CD8-positive, alpha-beta T cell (primary cell): ENCODE measurements at places on chromosomes 3 and 15. TPM values are rescaled to one million over a fixed set of nuclear protein-coding genes. Genes with fewer than 3 reads are reported as not detected.

DNA sequence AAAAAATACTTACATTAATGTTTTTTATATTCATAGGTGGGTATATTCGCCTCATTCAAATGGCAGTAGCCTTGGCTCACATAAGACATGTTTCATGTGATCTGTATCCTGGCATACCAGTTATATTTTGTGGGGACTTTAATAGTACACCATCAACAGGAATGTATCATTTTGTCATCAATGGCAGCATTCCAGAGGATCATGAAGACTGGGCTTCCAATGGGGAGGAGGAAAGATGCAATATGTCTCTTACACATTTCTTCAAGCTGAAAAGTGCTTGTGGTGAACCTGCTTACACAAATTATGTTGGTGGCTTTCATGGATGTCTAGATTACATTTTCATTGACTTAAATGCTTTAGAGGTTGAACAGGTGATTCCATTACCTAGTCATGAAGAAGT is 3.5 kb downstream of the PDE12 start:
- no peak for DNase-seq

DNA sequence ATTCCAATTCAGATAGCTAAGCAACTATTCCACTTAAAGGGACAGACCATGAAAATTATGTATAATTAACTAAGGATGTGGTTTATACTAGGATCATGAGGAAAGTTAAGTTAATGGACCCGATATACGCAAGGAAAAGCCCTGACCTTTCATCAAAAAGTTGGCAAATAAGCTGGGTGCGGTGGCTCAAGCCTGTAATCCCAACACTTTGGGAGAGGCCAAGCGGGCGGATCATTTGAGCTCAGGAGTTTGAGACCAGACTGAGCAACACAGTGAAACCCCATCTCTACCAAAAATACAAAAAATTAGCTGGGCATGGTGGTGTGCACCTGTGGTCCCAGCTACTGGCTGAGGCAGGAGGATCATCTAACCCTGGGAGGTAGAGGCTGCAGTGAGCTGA is 39.6 kb downstream of the SCAP start:
- no peak for DNase-seq

GRCh38 chr15:95141486-95141885 is 910.1 kb downstream of the MCTP2 start:
- no peak for DNase-seq

DNA sequence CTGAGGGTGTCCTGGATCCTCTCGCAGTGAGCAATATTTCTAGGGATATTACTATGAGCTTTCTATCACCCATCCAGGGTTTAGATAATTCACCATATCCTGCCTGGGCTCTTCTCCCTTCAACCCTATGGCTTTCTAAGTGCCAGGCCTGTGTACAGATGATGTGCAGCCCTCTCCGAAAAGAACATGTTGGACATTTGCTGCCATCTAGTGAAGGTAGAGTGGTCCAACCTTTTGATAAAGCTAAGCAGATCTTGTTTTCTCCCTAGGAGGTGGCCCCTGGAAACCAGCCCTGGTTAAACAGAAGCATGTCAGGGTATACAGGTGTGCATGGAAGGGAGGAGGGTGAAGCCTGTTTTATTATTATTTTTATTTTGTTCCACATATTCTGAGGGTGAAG is 27.9 kb upstream of the SCN10A start:
- DNase-seq, result peak; percentile 16

GRCh38 chr15:95663156-95664100 is 667.1 kb upstream of the NR2F2 start:
- no peak for DNase-seq

GRCh38 chr3:193874512-193874911 is 261.4 kb upstream of the HES1 start:
- no peak for DNase-seq

- DNase-seq, result no peak
Measured at GRCh38 chr3:107973152-107973551, 117.7 kb downstream of the CD47 start.

GRCh38 chr3:116281313-116282143 is 163.8 kb downstream of the LSAMP start:
- no peak for DNase-seq

DNA sequence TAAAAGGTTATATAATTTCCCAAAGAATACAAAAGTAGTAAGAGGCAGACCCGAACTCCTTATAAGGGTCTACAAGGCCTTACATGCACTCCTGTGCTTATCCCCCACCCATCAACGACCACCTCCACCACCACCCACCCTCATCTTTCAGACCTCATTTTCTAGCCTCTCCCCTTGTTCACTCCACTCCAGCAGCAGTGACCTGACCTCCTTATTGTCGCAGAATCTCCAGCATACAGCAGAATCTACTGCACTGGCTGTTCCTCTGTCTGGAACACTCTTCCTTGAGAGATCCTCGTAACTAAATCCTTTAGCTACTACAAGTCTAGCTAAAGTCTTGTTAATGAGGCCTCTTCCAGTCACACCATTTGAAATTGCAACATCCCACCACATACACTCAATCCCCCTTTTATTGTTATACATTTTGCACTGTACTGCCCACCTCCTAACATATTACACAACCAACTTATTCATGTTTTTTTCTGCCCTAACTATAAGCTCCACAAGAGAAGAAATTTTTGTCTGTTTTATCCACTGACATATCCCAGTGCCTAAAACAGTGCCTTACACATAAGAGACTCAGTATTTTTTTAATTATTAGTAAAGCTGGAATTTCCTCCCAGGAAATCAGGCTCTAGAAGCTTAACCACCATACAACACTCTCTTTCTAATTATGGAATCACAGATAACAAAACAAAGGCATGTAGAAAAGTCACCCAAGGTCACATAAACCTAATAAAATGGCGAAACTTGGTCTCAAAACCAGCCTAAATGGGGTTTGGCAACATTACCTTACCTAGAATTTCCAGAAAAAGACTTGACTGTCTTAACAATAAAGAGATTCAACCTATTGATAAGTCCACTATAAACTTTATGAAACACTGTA is 40.2 kb downstream of the ZNF148 start:
- no peak for DNase-seq

DNA sequence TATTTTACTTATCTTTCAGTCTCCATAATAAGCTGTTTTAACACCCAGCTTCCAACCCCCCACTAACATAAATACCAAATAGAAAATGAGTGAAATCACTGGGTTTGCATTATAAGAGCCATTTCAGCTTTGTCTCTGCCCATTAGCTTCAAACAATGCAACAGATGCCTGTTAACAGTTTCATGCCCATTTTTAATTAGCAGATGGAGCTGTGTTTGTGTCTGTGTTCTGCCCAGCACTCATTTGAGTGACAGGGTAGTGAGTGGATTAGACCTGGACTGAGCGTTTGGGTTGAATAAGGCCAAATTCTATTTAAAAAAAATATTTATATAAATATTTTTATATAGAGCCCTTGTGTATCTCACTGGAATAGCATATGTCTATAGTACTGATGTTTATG is 7.4 kb downstream of the RAB8B start:
- no peak for DNase-seq

GRCh38 chr3:31241533-31241932 is 291.2 kb upstream of the STT3B start:
- no peak for DNase-seq

- DNase-seq, result peak; percentile 40
Measured at GRCh38 chr3:71753701-71754609, at the start of gene GPR27. TSS of gene GPR27 (plus strand) at chr3:71753855. CDS start at chr3:71754050, 195 bp downstream.

DNA sequence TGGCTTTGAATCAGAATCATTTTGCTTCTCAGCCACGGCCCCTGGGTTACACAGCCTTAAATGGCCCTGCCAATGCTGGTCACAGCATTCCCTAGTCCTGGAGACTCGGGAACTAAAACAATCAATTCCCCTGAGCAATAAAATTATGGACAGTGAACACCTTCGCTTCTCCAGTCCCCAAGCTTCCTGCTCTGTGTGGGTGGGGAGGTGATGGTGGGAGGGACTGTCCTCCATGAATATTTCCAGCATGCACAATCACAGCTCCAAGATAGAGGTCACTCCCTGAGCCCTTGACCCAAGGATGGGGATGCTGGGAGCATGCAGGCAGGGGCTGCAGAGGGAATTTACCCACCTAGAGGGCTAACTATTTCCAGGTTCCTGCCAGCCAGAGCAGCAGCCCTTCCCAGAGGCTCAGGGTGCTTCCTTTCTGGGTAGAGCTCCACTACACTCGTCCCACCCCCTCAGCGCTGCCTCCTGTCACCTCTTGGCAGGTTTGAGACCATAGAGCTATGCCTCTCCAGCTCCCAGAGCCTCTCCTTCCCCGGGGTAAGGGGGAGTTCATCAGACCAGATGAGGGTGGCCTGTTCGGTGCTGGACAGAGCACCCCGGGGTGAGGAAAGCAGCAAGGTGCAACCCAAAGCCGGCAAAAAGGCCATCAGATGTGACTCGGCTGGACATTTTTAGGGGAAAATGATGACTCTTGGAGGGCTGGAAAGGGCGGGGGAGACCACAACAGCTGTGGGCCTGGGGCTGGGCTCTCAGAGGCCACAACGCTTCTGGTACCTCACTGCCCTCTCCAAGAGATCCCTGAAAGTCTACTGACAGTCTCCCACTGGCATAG is 14.5 kb upstream of the CCDC33 start:
- DNase-seq, result no peak

- no peak for DNase-seq
Measured at GRCh38 chr15:39625856-39626255, 45.0 kb downstream of the THBS1 start.

DNA sequence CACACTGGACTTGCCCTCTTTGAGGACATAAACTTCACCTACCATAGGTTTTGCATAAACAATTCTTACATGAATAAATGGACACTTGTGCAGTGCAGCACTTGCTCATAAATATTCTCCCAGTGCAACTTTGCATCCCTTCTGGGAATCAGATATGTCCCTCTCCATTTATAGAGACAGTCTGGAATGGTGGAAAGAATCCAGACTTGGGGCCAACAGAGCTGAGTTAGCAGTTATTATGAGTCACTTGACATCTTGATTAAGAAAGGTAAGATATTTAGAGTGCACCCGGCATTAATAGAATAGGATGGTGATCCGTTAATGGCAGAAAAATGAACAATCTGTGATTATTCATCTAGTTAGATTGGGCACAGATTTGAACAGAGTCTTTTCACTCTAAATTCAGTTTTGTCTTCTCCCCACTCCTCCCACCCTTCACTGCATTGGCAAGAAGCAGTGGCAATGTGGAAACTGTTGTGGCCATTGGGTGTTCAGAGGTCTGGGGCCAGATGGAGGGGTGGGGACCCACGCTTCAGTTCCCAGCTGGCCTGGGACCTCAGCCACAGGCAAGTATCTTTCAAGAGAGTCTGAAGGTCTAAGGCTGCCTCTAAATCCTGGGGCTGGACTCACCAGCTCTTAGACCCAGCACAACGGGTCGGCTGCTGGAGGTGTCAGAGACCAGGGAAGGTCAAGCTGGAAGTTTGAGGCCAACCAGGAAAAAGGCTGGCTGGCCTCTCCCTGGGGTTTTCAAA is 58.9 kb upstream of the KY start:
- no peak for DNase-seq

GRCh38 chr15:57606816-57607215 is 15.1 kb downstream of the MYZAP start:
- DNase-seq, result no peak

DNA sequence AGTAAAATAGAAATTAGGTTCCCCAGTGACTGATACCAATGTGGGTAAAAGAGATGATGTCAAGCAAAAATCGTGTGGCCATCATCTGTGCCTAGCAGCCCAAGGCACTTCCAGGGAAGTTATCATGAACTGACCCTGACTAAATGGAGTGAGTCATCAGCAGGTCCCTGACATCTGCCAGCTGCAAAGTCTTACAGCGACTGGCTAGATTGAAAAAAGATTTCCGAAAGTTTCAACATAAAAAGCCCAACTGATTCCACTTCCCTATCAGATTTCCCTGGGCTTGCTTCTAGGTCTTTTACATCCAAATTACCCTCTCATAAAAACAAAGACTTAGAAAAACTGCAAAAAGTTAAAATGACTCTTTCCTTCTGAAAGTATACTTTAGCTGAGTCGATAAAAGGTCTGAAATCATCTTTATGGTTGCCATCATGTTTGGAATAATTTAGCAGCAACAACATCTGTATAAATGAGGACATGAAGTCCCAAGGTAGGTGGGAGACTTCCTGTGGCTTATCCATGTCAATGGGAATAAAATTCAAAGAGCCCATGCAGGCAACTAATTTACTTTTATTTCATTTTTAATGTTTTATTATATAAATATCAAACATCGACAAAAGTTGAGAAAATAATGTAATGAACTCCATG is 342.8 kb downstream of the ERC2 start:
- no peak for DNase-seq

GRCh38 chr3:30340500-30340899 is 265.9 kb upstream of the TGFBR2 start:
- no peak for DNase-seq

Gene MKRN3
- 1.1 TPM for total RNA-seq

Gene FEZF2
- not detected for total RNA-seq

Gene FBXL22
- 0.68 TPM for total RNA-seq

Gene THSD4
- total RNA-seq, result not detected

Gene RGMA
- 1.7 TPM for total RNA-seq

Gene MGLL
- total RNA-seq, result 0.33 TPM

Gene HAPLN3
- total RNA-seq, result 70.2 TPM

Gene RAD51
- total RNA-seq, result 1.3 TPM

Gene ZDHHC23
- total RNA-seq, result 4.7 TPM
